ENCODE measurements at places on chromosomes 6 and 20.

DNA sequence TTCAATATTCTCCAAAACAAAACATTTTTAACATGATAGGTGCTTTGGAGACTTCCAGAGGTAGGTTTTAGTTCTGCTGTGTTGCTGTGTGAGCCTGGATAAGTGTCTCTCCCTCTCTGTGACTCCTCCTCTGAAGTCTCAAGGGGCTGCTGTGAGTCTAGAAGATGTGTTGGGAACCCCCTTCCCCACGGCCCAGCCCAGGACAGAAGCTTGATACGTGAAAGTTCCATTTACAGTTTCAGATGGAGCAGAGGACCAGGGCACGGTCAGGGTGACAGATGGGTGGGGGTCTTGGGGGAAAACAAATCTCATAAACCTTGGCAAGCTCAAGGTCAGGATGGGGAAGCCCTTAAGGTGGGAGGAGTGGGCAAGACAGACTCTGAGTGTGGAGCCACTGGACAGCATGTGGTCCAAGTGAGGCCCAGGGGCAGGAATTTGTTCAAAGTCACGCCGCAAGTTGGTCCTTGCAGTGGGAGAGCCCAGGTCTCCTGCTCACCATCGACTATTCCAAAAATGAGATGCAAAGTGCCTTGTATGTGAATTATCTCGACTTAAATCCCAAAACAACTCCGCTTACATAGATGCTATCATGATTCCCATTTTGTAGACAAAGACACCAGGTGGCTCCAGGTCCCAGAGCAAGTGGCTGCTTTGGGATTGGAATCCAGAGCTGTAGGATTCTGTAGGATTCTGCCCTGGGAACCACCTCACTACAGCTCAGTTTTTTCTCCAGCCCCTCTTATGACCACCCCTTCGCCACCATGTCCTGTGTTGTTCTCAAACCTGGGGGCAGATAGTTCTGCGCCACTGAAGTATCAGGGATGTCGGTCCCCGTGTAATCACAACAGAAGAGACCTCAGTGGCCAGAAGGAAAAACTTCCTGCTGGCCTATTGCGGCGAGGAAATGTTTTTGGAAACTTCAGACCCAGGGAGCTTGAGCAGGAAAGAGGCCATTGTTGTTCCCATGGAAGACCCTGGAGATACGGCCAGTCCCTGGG lies 1.9 kb downstream of the TGM2 start:
- DNase-seq, result no peak

DNA sequence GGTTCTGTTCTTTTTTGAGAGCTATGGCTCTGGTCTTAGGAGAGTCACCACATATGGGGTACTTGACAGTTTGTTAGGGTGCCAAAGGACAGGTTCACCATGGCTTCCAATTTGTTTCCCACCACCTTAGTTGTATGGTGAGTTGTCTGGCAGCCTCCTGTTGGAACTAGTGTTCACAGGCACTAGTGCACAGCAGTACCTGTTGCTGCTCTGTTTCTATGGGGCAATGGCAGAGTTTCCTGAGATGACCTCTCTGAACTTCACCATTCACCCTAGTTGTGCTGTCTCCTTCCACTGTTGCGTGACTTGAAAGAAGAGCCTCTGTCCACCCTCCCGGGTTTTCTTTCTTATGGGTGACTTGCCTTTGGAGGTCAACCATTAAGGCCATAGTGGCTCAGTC lies 129.1 kb downstream of the JARID2 start:
- no peak for DNase-seq

DNA sequence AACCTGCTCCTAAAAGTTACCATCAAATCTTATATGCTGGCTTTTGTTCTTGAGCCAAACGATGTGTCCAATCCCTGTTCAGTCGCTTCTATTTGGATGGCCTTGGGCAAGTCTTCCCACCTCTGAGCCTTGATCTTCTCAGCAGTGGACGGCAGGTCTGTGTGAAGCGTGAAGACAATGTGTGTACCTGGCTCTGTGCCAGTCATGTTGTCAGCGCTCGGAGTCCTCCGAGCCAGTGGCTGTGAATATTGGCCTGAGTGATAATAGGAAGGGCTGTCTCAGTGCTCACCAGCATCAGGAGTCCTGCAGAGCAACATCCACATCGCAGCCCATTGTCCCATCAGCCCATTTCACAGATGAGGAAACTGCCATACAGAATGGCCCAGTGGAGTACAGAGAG lies 219.0 kb downstream of the CDC5L start:
- no peak for DNase-seq

DNA sequence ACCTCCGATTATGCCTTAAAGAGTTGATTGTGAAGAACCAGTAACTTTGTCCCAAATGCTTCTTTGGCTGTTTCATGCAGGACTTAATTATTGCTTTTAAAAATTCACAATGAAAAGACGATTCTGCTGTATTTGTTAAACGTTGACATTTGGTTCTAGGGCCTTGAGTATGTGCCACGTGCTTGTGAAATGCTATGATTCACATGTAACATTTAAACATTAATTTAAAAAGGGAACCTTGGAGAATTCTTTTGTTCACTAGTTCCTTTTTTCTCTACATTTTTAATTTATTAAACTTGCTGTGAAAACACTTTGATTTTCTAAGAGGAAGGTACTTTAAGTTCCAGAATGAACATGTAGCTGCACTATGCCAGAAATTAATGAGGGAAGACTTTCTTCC lies 9.5 kb downstream of the GZF1 start:
- DNase-seq, result no peak

DNA sequence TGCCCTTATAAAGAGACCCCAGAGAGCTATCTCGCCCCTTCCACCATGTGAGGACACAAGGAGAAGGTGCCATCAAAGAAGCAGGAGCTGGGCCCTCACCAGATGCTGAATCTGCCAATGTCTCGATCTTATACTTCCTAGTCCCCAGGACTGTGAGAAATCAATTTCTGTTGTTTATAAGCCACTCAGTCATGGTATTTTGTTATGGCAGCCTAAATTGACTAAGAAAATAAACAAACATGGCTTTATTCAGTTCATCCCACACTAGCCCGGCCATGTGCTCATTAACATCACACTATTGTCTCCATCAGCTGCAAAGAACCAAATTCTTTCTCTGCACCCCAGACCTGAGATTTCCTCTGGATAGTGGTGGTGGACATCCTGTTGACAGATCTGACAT lies 302.4 kb downstream of the PTPRT start:
- DNase-seq, result no peak

Data from M059J (cell line).